ENCODE measurements at places on chromosomes 3 and 15. TPM values are rescaled to one million over a fixed set of nuclear protein-coding genes. Genes with fewer than 3 reads are reported as not detected.
A peak's percentile ranks its signal among the peaks of the same experiment; 100 is the strongest.

DNA sequence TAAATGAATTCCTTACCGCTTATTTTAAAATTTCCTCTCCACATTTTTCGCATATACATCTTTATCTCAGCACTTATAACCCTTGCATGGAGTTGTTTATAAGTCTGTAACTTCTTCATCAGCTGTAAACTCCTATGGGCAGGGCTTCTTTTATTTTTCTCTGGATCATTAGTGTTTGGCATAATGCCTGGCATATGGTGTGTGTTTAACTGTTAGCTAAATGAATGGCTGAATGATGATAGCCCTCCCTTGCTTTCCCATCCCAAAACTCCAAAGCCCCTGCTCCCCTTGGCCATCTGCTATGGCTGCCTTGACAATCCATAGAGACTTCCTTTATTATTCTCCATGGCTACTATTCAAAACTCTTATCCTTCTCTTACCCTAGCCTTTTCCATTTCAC lies 48.1 kb upstream of the SEMA6D start:
- H3K4me1 ChIP-seq: no peaks in the 10 kb centered on the region
- H3K4me3 ChIP-seq: no peak overlapping the region
- no peak overlapping the region for H3K27ac ChIP-seq
- no peaks in the 10 kb centered on the region for H3K36me3 ChIP-seq
- H3K27me3 ChIP-seq: no peaks in the 10 kb centered on the region

DNA sequence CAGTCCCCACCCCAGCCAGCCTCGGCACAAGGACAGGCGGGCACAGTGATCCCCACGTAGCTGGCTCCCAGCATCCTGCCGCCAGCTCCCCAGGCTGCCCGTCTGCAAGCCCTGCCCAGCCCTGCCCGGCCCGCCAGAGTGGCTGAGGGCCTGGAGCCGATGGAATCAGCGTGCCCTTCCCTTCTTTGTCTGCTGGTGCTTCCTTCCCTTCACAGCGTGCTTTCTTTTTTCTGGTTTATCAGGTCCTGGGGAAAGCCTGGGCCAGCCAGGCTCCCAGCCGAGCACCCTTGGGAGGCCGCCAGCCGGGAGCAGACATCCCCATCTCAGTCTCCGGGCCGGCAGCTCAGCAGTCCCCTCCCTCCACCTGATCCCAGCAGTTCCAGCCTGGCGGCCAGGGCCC lies 54.7 kb upstream of the SMAD6 start:
- H3K27me3 ChIP-seq: no peaks in the 10 kb centered on the region
- no peak overlapping the region for H3K4me3 ChIP-seq
- no peak for DNase-seq

- H3K36me3 ChIP-seq: no peaks in the 10 kb centered on the region
- H3K27ac ChIP-seq: no peak overlapping the region
- no peak overlapping the region for H3K4me3 ChIP-seq
- no peaks in the 10 kb centered on the region for H3K27me3 ChIP-seq
- no peak for DNase-seq
Observed at GRCh38 chr3:43640681-43641080, 18.9 kb upstream of the ANO10 start.

DNA sequence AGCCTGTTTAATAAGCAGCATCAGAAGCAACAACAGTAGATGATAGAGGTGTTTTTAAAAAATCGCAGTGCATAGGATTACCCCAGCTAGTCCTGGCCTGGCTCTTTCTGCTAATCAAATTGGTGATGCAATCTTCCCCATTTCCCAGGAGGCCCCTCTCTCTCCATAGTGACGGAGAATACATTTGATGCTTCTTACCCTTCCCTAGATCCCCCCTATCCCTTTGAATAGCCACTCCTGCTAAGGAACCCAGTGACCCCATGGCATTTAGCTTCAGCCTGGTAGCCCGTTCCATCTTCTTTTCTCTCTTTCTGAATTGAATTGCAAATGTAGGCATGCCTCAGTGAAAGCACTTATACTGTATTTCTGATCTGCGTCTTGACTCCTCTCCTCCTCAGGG lies 223.6 kb upstream of the GAP43 start:
- H3K36me3 ChIP-seq: no peaks in the 10 kb centered on the region
- H3K27ac ChIP-seq: no peak overlapping the region
- no peaks in the 10 kb centered on the region for H3K4me1 ChIP-seq
- H3K4me3 ChIP-seq: no peak overlapping the region
- no peaks in the 10 kb centered on the region for H3K27me3 ChIP-seq

DNA sequence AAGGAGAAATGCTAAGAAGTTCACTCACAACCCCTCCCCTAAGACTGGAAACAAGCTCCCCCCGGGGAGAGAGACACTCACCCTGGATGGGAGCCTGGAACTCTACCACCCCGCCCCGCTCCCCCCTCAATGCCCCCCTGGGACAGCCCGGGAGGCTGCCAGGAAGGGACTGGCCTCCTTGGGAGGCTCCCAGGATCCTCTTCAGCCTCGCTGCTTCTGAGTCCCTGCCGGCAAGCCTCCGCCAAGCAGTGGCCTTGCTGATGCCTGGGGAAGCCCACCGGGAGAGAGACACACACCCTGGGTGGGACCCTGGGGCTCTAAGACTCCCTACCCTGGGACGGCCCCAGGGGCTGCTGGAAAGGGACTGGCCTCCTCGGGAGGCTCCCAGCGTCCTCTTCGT lies 33.4 kb downstream of the CPEB1 start:
- H3K27me3 ChIP-seq: no peaks in the 10 kb centered on the region
- no peak for DNase-seq
- H3K4me1 ChIP-seq: no peaks in the 10 kb centered on the region
- no peak overlapping the region for H3K27ac ChIP-seq
- H3K36me3 ChIP-seq: no peaks in the 10 kb centered on the region

- no peak overlapping the region for H3K27ac ChIP-seq
- no peaks in the 10 kb centered on the region for H3K27me3 ChIP-seq
- no peak overlapping the region for H3K4me3 ChIP-seq
- no peaks in the 10 kb centered on the region for H3K4me1 ChIP-seq
- no peak for DNase-seq
- H3K36me3 ChIP-seq: no peaks in the 10 kb centered on the region
Observed at GRCh38 chr3:138724443-138724842, 110.3 kb downstream of the PIK3CB start.

DNA sequence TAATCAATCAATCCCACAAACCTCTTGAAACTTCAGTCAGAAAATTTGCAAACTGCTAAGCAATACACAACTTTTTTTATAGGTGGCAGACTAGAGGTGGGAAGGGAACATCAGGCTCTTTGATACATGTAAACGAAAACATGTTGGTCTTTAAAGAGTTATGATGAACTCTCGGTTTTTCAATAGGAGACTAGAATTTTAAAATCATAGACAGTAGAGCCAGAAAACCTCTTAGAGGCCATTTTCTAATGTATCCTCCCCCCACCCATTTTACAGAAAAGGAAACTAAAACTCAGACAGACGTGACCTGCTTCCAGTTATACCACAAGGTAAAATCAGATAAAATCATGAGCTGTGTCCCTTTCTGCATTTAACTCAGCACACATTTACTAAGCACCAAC lies 179.1 kb upstream of the LPP start:
- H3K4me3 ChIP-seq: no peak overlapping the region
- no peak overlapping the region for H3K27ac ChIP-seq
- H3K4me1 ChIP-seq: no peaks in the 10 kb centered on the region
- DNase-seq: no peak
- no peaks in the 10 kb centered on the region for H3K36me3 ChIP-seq

DNA sequence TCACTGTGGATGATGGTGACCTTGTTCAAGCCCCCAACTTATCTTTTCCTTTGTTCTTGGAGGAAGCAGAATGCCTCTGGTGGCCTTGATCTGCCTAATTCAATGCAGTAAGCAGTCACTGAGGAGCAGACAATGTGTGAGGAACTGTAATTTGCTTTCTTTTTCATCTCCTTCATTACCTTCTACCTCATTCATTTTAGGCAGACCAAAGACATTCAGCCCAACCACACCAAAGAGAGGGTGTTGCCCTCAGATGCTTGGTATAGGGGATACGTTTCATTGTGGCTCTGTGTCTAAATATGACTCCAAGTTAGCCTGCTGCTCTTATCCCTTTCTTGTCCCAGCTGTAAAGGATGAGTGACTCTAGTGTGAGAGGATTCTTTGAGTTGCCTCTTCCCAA lies 15.3 kb downstream of the EXOSC7 start:
- peaks cover 27% of the 10 kb centered on the region for H3K4me1 ChIP-seq
- H3K4me3 ChIP-seq: no peak overlapping the region
- peaks cover 4% of the 10 kb centered on the region for H3K36me3 ChIP-seq
- no peaks in the 10 kb centered on the region for H3K27me3 ChIP-seq

- no peaks in the 10 kb centered on the region for H3K4me1 ChIP-seq
- no peaks in the 10 kb centered on the region for H3K27me3 ChIP-seq
- H3K4me3 ChIP-seq: no peak overlapping the region
- H3K36me3 ChIP-seq: no peaks in the 10 kb centered on the region
Observed at GRCh38 chr3:188776447-188776846, 395.3 kb upstream of the TPRG1 start.

GRCh38 chr15:40279437-40280141 lies 3.3 kb downstream of the ANKRD63 start:
- H3K4me3 ChIP-seq: no peak overlapping the region
- peak; percentile 66 for DNase-seq
- no peaks in the 10 kb centered on the region for H3K4me1 ChIP-seq
- no peak overlapping the region for H3K27ac ChIP-seq

DNA sequence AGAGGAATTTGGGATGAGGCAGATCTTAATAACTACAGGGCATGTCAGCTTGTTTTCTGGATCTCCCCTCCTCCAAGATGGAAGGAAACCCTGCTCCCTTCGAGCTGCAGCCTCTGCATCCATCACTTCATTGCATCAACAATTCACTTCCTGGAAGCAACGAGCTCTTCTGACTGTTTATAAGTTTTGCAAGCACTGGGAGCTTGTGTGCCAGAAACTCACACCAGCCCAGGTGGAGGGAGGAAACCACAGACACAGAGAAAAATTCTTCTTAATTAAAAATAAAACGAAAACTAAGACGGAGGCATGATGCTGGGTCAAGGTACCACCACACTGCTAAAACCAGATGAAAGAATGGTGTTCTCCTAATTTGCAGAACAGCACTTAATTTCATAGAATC lies 10.6 kb downstream of the LRIG1 start:
- H3K4me1 ChIP-seq: peaks cover 75% of the 10 kb centered on the region
- H3K4me3 ChIP-seq: no peak overlapping the region
- DNase-seq: no peak
- H3K27me3 ChIP-seq: no peaks in the 10 kb centered on the region
- H3K36me3 ChIP-seq: no peaks in the 10 kb centered on the region
- no peak overlapping the region for H3K27ac ChIP-seq

DNA sequence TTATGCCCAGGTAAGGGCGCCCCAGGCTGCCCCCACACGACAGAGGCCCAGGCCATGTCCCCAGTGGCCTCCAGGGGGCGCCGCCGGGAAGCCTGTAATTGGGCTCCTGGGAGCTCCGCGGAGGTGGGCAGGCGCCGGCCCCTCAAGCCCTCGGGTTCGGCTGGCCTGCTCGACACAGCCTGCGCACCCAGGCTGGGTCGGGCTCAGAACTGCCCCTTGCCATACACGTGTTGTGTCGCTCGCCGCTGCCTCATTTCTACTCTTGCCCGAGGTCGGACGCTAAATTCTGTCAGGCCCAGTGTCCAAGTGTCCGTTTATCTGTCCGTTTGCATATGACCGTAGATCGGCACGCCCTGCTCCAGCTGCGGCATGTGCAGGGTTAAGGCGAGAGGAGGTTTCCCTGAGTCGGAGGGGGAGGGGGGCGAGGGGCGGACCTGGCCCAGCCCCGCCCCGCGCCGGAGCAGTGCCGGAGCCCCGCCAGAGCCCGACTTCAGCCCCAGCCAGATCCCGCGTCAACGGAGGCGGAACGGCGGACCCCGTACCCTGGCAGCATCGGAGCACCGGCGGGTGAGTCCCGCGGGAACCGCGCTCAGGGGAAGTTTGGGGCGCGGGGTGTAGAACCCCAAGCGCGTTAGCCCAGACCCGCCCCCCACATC lies at the start of gene KLHDC8B:
TSS of gene KLHDC8B (plus strand) at position 480 of the 656 bp plus-strand sequence. CDS start 1,172 bp downstream, outside the sequence.
- DNase-seq: peak; percentile 88
- H3K4me1 ChIP-seq: peaks cover 11% of the 10 kb centered on the region
- no peaks in the 10 kb centered on the region for H3K27me3 ChIP-seq
- H3K27ac ChIP-seq: peak within 1 kb of the TSS; percentile 63
- H3K36me3 ChIP-seq: no peaks in the 10 kb centered on the region

GRCh38 chr3:41653571-41654239 lies 308.2 kb downstream of the ULK4 start:
- no peak overlapping the region for H3K27ac ChIP-seq
- no peaks in the 10 kb centered on the region for H3K36me3 ChIP-seq
- H3K4me3 ChIP-seq: no peak overlapping the region
- no peaks in the 10 kb centered on the region for H3K4me1 ChIP-seq
- H3K27me3 ChIP-seq: no peaks in the 10 kb centered on the region

- no peak overlapping the region for H3K4me3 ChIP-seq
- H3K27ac ChIP-seq: no peak overlapping the region
- no peak for DNase-seq
- H3K4me1 ChIP-seq: no peaks in the 10 kb centered on the region
- H3K36me3 ChIP-seq: no peaks in the 10 kb centered on the region
- H3K27me3 ChIP-seq: no peaks in the 10 kb centered on the region
Observed at GRCh38 chr3:7166460-7166859, 305.5 kb downstream of the GRM7 start.

DNA sequence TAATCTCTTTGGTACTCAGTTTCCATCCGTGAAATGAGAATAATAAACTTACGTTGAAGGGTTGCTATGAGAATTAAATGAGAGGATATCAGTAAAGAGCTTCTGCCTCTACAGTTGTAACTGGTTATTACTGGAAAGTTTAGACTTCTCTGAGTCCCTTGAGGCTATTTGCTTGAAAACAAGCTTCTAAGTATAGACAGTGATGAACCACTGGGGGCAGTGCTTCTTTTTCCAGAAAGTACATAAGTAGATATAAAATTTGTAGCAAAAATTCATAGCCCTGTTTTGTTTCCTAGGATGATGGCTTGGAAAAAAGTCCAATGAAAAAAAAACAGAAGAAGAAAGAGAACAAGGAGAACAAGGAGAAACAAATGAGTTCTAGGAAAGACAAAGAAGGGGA lies 87.1 kb downstream of the RGMA start:
- H3K4me3 ChIP-seq: no peak overlapping the region
- no peaks in the 10 kb centered on the region for H3K27me3 ChIP-seq
- no peak for DNase-seq
- peak overlapping the region; percentile 13 for H3K27ac ChIP-seq
- no peaks in the 10 kb centered on the region for H3K4me1 ChIP-seq
- peaks cover 3% of the 10 kb centered on the region for H3K36me3 ChIP-seq

- DNase-seq: no peak
- no peaks in the 10 kb centered on the region for H3K4me1 ChIP-seq
- H3K27me3 ChIP-seq: no peaks in the 10 kb centered on the region
- H3K4me3 ChIP-seq: no peak overlapping the region
Observed at GRCh38 chr3:135349254-135349948, 554.3 kb downstream of the EPHB1 start.

ACKR2 gene
- total RNA-seq: 4.1 TPM

CLEC3B gene
- 1.1 TPM for total RNA-seq

NEK10 gene
- 0.39 TPM for total RNA-seq

MRPL46 gene
- total RNA-seq: 44.5 TPM

GREM1 gene
- total RNA-seq: 0.54 TPM

CCR5 gene
- total RNA-seq: not detected

CATSPER2 gene
- 1.4 TPM for total RNA-seq

HRH1 gene
- total RNA-seq: 1.6 TPM

VPS39 gene
- total RNA-seq: 42.7 TPM

ALDH1A2 gene
- total RNA-seq: 0.61 TPM

SNRPA1 gene
- 123 TPM for total RNA-seq

CTXN2 gene
- not detected for total RNA-seq

Data from Caco-2 (cell line).